NCI-H2081 (cell line): ENCODE measurements at places on chromosomes 3 and 15.

DNA sequence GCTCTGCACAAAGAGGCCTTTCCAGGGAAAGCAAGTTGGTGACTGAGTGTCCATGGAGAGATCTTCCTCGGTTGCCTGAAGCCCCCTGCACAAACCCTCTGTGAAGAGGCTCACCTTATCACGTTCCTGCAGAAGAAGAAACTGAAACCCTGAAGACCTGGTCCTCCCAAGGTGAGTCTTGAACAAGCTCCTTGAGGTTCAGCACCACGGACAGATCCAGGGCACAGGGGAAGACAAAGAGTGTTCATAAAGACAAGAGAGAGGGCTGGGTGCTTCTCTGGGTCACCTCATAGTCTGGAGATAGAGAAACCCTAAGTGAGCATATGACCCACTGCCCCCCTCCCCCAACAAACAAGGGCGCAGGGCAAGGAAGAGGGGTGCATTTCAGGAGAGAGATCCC lies 21.7 kb upstream of the TBC1D21 start:
- DNase-seq = no peak

DNA sequence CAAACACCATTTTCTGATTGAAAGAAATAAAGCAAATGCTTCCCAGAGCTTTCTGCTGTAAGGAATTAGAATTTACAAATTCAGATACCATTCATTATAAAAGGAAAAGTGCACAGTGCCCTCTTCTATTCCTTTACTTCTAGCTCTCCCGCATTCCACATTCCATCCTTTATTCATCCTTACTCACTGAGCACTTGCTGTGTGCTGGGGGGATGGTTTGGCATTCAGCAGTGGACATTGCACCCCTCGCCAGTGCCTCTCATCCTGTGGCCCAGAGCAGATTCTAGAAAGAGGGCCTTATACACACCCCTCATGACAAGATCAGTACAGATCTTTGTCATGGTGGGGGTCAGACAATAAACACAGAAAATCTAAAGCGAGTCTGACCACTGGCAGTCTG lies 73.0 kb downstream of the MGLL start:
- DNase-seq = no peak

DNA sequence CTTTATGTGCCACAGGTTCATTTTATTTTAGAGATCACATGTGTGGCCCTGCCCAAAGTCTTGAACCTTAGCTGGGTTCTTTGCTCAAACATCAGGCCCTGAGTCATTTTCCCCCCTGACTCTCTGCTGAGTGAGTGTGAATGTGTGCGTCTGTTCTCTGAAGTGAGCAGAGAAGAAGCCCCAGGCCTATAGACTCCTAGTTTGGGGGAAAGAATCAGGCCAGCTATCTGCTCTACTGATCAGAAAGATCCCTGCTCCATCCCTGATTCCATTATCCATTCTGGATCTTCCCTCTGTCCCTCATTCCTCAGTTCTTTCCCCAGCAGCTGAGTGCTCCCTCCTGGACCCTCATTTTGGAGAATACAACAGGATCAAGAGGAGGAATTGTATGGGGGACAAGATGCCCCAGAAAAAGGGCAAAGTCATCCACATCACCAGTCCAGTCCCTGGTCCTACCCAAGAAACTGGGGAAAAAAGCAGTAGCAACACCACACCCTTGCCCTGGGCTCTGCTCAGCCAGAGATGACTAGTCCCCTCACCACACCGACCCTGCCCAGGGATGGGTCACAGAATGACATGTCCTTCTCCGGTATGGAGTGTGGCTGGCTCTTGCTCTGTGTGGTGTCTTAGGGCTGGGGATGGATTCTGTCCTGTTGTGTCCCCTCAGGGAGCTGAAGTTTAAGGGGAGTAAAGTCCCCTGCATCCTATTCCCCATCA lies 3.2 kb downstream of the DUOX1 start:
- DNase-seq = no peak

DNA sequence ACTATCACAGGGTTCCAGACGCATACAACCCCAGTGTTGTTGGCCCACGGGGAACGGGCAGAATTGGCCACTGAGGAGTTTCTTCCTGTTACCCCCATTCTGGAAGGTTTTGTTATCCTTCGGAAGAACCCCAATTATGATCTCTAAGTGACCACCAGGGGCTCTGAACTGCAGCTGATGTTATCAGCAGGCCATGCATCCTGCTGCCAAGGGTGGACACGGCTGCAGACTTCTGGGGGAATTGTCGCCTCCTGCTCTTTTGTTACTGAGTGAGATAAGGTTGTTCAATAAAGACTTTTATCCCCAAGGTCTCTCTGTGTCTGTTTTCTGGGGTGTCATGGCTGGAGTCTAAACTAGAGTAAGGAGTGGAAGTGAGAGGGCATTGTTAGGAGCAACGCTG lies 5.7 kb upstream of the EIF4G1 start:
- no peak for DNase-seq

DNA sequence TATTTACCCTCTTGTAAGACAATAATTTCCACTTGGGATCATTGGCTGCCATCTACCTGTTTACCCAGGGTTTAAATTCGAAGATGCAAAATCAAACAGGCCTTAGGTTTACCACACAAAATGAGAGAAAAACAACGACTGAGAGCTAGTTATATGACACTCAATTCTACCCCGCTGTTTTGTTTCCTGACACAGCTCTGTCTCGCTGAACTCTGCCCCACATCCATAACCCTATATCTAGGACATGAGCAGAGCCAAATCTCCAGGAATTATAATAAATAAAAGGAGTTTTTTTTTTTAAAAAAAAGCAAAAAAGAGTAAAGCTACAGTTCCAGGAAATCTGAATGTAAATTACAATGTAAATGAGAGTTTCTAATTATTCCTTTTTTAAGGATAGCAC lies 165.4 kb upstream of the NR2F2 start:
- no peak for DNase-seq

DNA sequence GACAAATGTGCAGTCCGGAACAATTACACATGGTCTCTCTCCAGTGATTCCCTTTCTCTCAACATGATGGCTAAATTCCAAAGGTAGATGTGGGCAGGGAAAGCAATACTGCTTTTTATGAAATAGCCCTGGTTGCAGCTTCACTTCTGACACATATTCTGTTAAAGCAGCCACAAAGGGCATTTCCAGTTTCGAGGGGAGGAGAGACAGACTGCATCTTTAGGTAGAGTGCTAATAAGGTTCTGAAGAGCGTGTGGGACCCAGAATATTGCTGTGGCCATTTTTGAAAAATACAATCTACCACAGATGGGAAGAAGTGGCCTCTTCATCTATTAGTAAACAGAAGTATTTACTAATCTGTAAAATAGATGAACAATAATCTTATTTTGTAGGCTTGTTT lies 139.3 kb upstream of the PEX5L start:
- no peak for DNase-seq

- no peak for DNase-seq
Observed at GRCh38 chr3:151015767-151016477, 43.4 kb upstream of the CLRN1 start.

DNA sequence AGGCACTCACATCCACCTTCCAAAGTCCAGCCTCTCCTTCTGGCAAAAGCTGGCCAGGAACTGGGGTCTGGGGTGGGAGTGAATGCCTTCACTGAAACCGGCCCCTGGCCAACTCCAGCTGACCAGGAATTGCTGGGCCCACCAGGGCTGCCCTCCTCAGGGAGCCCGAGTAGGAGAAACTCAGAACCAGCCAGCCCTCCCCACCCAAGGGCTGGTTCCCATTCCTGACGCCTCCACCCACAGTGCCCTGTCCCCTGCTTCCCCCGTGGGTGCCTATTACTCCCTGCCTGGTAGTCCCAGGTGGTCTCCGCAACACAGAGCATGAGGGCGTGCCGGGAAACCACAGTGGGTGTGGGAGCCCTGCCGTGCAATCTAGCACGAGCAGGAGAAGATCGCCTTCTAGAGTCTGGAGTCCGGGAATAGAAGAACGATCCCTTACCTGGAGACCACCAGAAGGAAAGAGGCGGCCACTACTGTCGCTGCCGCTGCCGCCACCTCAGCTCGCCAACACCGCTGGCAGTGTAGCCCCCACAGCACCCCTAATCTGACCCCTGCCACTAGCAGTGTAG lies 178.8 kb downstream of the POTEB3 start:
- DNase-seq = no peak

- no peak for DNase-seq
Observed at GRCh38 chr3:64681827-64682226, 6.0 kb downstream of the ADAMTS9 start.

DNA sequence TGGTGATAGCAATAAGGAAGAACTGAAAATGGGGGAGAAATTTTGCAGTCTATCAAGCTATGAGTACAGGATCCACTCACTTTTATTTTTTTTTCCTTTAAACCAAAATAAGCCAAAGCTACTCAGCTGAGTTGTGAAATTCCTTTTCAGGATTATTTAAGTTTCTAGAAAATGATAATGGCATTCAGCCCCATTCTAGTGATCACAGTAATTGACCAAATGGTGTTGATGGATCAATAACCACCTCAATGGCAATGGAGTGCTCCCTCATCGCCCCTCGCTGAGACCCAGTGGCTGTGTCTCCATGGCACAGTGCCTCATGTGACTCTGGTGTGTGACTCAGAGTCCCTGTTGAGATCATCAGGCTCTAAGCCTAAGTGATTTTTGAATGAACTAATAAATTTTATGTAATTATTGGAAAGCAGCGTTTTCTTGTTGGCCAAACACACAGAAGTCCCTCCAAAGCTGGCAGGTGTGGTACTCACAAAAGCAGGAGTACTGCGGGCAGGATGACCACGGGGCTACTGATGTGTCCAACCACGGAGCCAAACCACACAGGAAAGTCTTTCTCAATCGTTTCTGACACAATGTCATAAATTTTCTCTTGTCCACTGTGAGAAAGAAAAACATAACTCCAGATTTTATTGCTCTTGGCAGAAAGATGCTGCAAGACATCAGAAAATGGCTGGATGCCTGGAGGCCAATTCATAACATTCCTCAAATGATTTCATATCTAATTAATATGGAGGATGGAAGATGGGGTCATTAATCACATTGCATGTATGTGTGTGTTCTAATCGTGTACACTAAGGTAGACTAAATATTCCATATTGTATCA lies 14.4 kb upstream of the STARD5 start:
- no peak for DNase-seq

DNA sequence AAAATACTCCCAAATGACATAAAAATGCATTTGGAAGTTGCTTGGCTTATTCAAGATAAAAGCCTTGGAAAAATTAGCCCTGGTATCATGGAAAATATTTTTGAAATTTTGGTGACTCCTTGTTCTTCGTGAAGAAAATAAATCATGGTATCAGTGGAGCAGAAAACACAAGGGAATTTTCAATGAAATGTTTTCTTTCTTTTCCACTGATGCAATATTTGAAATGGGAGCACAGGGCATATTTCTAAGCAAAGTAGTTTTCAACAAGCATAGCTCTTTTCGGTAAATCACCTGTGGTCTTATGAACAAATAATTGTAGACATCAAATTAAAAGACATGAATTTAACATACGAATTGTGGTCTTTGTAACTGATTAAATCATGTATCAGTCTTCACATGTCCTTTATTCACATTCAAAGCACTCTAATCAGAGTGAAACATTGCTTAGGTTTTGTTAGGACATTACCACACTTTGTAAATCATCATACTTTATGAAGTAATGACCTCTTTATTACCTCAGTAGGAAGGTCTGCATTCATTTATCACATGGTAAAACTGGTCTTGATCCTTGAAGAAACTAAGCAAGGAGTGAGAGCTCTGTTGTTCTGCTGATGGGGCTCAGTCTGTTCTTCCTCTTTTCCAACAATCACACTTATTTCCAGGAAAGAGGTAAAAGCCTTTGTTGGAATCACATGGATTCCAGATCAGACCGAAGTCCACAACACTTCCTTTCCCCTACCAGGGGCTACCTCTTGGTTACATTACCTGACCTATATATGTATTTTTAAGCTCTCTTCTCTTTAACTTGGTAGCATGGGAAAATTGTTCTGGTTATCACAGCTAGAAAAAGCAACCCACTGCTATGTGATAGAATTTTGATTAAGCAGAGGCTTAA lies 413.5 kb upstream of the THBS1 start:
- DNase-seq = no peak

DNA sequence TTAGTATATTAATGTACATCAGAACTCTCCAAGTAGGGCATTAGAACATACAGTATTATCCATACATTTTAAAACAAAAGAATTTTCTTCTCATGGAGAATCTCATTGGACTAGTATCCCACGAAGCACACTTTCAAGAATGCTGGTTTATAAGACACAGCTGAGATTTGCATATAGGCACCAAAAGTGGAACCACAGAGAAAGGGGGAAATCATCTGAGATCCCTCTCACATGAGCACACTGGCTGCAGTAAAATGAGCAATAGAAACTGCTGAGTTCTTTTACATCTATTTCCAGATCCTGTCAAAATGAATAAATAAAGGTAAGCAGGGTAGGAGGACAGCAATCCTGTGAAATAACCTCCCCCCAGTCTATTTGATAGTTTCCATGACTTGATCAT lies 665.3 kb downstream of the FHIT start:
- no peak for DNase-seq

GRCh38 chr15:66743703-66744536 lies 41.9 kb downstream of the SMAD6 start:
- DNase-seq = no peak

DNA sequence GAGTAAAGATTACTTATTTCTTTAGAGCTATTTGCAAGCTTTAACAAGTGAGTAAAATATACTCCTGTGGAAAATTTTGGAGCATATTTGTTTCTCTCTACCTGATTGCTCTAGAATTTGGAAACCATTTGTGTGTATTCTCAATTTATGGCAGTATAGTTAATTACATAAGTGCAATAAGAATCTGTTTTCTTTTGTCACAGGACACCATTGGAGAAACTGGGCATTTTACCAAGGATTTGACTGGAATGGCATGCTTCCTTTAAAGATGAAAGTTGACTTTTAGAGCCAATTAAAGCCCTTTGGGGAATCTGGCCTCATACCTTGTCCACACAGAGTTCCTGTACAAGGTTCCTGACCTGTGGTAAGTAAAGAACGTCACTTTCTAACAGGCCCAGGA lies 38.4 kb downstream of the PAQR5 start:
- peak; percentile 4 for DNase-seq

DNA sequence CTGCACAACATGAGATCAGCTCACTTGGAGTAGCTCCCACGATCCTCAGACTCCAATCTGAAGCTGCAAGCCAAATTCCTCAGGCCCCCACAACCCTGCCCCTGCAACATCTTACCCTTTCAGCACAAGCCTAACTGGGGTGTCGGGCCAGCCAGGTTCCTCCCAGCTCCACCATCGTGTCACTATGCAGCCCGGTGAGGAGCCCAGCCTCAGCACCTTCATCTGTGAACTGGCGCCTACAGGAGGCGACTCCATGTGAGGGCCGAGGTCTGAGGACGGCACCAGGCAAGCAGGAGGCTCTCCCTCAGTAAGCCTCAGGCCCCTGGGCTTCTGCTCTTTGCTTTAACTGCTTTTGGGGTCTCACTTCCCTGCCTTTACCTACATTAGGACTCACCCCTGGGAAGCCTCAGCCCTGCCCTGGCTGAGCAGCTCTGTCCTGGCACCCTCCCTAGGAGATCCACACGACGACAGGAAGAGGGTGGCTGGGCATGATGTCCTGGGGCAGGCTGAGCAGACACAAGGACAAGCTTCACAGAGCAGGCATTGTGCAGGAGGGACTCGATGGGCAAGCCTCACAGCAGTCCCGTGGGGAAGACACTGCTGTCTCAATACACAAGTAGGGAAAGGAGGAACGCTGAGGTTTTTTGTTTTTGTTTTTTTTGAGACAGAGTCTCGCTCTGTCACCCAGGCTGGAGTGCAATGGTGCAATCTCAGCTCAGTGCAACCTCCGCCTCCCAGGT lies 104.6 kb downstream of the ADAMTS17 start:
- no peak for DNase-seq

- DNase-seq = no peak
Observed at GRCh38 chr15:94943888-94944287, 712.5 kb downstream of the MCTP2 start.

GRCh38 chr3:72548981-72549380 lies 299.3 kb downstream of the SHQ1 start:
- DNase-seq = no peak
